Ovary (tissue), 10 donors: ENCODE measurements at places on chromosomes 2 and 18. TPM values are rescaled to one million over a fixed set of nuclear protein-coding genes. Genes with fewer than 3 reads are reported as not detected.
A peak's percentile ranks its signal among the peaks of the same experiment; 100 is the strongest.

Gene EVX2
- total RNA-seq, result not detected

Gene CFAP221
- 3.4 TPM for total RNA-seq

Gene SPOPL
- 18.6 TPM for total RNA-seq

Gene RNASEH1
- total RNA-seq, result 22.6 TPM

Gene MC4R
- total RNA-seq, result not detected

Gene UGT1A3
- not detected for total RNA-seq

Gene AP1S3
- total RNA-seq, result 1.3 TPM

- no peaks in the 10 kb centered on the region for H3K27me3 ChIP-seq
- H3K4me1 ChIP-seq, result peaks cover 2% of the 10 kb centered on the region
- DNase-seq, result no peak
- H3K36me3 ChIP-seq, result no peaks in the 10 kb centered on the region
- H3K27ac ChIP-seq, result no peak overlapping the region
- no peak overlapping the region for H3K4me3 ChIP-seq
These were observed 56.1 kb upstream of the TANK start for GRCh38 chr2:161104054-161104553.

DNA sequence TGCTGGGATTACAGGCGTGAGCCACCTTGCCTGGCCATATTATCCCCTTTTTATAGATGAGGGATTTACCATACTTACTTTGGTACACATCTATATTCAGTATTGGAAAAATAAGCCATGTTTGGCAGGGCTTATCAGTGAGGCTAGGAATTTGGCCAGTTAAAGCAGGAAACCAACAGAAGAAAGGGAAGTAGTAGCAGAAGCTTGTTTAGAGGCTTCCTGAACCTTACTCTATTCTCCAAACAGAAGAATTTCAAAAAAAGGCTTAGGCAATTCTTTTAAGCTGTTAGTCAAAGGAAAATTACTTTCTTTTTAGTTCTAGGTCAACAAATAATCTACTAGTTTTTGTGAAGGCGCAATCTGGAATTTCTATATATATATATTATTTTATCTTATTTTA is 3.2 kb upstream of the GLS start:
- H3K27ac ChIP-seq, result no peak overlapping the region
- H3K27me3 ChIP-seq, result no peaks in the 10 kb centered on the region
- no peaks in the 10 kb centered on the region for H3K36me3 ChIP-seq
- H3K4me1 ChIP-seq, result peaks cover 3% of the 10 kb centered on the region

- no peaks in the 10 kb centered on the region for H3K4me1 ChIP-seq
- H3K36me3 ChIP-seq, result no peaks in the 10 kb centered on the region
- H3K4me3 ChIP-seq, result no peak overlapping the region
- no peaks in the 10 kb centered on the region for H3K27me3 ChIP-seq
- DNase-seq, result no peak
- no peak overlapping the region for H3K27ac ChIP-seq
These were observed 239.8 kb downstream of the RBM43 start for GRCh38 chr2:151021747-151022452.

DNA sequence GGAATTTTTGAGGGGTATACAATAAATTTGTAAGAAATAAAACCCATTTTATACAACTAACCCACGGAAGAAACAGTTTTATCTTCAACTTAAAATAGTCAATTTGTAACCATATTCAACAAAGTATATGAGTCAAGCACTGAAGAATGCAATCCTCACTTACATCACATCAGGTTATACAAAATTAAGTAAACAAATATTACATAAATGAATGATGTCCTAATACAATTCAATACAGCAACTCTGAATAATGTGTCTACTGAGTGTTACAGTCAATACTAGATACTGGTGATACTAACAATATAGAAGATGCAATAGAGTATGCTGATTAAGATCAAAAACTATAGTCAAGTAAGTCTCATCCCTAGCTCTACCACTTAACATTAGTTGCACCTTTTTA is 58.6 kb downstream of the FANCL start:
- H3K27me3 ChIP-seq, result no peaks in the 10 kb centered on the region
- no peaks in the 10 kb centered on the region for H3K36me3 ChIP-seq
- H3K27ac ChIP-seq, result no peak overlapping the region
- no peaks in the 10 kb centered on the region for H3K4me1 ChIP-seq
- H3K4me3 ChIP-seq, result no peak overlapping the region
- no peak for DNase-seq

- H3K36me3 ChIP-seq, result no peaks in the 10 kb centered on the region
- H3K4me1 ChIP-seq, result peaks cover 31% of the 10 kb centered on the region
- DNase-seq, result no peak
These were observed 142.4 kb downstream of the DDX1 start for GRCh38 chr2:15733867-15734673.

GRCh38 chr2:118865106-118865505 is 17.7 kb upstream of the EN1 start:
- no peaks in the 10 kb centered on the region for H3K4me1 ChIP-seq
- no peak overlapping the region for H3K4me3 ChIP-seq
- H3K27me3 ChIP-seq, result no peaks in the 10 kb centered on the region
- H3K27ac ChIP-seq, result no peak overlapping the region
- no peaks in the 10 kb centered on the region for H3K36me3 ChIP-seq
- no peak for DNase-seq

- H3K27me3 ChIP-seq, result no peaks in the 10 kb centered on the region
- no peaks in the 10 kb centered on the region for H3K36me3 ChIP-seq
- H3K27ac ChIP-seq, result no peak overlapping the region
- H3K4me1 ChIP-seq, result no peaks in the 10 kb centered on the region
- no peak for DNase-seq
- no peak overlapping the region for H3K4me3 ChIP-seq
These were observed 990.9 kb upstream of the ACVR2A start for GRCh38 chr2:146853741-146854444.

GRCh38 chr2:240983361-240983995 is 14.9 kb upstream of the SNED1 start:
- DNase-seq, result peak; percentile 38
- H3K27me3 ChIP-seq, result no peaks in the 10 kb centered on the region
- no peak overlapping the region for H3K4me3 ChIP-seq
- no peaks in the 10 kb centered on the region for H3K36me3 ChIP-seq

- H3K27ac ChIP-seq, result no peak overlapping the region
- DNase-seq, result no peak
- no peaks in the 10 kb centered on the region for H3K27me3 ChIP-seq
- H3K4me1 ChIP-seq, result no peaks in the 10 kb centered on the region
These were observed 382.0 kb downstream of the RAD51AP2 start for GRCh38 chr2:17136231-17136630.

DNA sequence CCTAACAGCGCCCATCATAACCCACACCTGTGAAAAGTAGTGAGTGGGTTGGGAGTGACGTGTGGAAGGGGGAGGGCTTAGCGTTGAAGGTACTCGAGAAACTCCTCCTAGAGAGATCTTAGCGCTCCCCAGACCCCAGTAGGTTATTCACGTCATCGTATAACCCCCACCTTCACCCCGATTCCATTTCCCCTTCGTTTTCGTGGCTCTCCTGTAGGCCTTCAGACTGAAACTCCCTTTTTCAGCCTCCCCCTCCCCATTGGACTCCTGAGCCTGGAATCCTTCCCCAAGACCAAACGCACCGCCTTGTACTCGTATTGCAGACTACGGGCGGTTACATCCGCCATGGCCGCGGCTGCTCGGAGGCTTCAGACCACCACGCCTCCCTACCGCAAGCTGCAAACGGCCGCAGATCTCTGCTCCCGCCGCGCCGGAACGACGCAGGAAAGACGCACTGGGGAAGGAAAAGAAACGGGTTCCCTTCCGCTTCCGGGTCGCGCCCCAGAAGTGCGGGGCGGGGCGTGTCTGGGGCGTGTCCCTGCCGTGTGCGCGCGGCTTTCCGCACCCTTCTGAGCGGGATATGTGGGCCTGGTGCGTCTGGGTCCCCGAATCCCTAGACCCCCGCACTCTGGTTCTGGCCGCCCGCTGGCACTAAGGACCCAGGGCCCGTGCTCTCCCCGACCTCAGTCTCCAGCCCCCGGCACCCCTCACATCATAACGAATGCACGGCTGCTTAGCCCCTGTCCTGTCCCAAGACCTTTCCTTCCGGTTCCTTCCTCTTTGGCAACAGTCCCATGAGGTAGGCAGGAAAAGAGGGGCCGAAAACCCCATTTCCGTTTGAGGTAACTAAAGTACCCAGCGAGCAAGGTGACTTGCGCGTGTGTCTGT is at the start of gene SNRNP200:
TSS of gene SNRNP200 (minus strand) at position 456 of the 888 bp plus-strand sequence. CDS start at position 347, 109 bp downstream.
- no peaks in the 10 kb centered on the region for H3K27me3 ChIP-seq
- no peaks in the 10 kb centered on the region for H3K36me3 ChIP-seq
- peaks cover 8% of the 10 kb centered on the region for H3K4me1 ChIP-seq
- H3K27ac ChIP-seq, result peak within 1 kb of the TSS; percentile 70

GRCh38 chr2:240631548-240632305 is 6.4 kb downstream of the GPR35 start:
- no peak overlapping the region for H3K27ac ChIP-seq
- DNase-seq, result no peak
- no peaks in the 10 kb centered on the region for H3K36me3 ChIP-seq
- H3K4me1 ChIP-seq, result no peaks in the 10 kb centered on the region
- no peak overlapping the region for H3K4me3 ChIP-seq
- no peaks in the 10 kb centered on the region for H3K27me3 ChIP-seq

DNA sequence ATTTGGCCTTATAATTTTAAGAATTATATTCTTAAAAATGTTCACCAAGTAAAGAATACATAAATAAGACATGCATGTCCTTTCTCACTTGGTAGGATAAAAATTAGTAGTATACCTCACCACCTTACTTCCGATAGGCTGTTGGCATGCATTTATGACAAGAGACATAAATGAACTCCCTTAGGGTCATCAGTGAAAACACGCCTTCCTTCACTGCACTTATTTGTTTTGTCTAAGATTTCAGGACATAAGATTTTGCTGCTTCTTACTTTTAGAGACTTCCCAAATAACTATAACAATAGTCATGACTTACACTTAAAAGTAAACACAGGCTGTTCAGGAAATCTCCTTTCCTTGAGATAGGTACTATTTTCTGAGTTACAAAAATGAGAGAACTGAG is 661.3 kb upstream of the CNTNAP5 start:
- no peak overlapping the region for H3K27ac ChIP-seq
- no peaks in the 10 kb centered on the region for H3K27me3 ChIP-seq
- H3K4me3 ChIP-seq, result no peak overlapping the region
- no peaks in the 10 kb centered on the region for H3K4me1 ChIP-seq

- H3K4me3 ChIP-seq, result no peak overlapping the region
- H3K27ac ChIP-seq, result no peak overlapping the region
- DNase-seq, result no peak
These were observed 13.2 kb upstream of the ATRAID start for GRCh38 chr2:27198627-27199026.

GRCh38 chr2:41728788-41729338 is 319.0 kb upstream of the PKDCC start:
- no peak overlapping the region for H3K4me3 ChIP-seq
- no peak for DNase-seq
- H3K27ac ChIP-seq, result no peak overlapping the region
- no peaks in the 10 kb centered on the region for H3K4me1 ChIP-seq
- no peaks in the 10 kb centered on the region for H3K27me3 ChIP-seq
- no peaks in the 10 kb centered on the region for H3K36me3 ChIP-seq

GRCh38 chr2:205834796-205835195 is 152.5 kb downstream of the NRP2 start:
- DNase-seq, result peak; percentile 34
- no peak overlapping the region for H3K27ac ChIP-seq
- H3K27me3 ChIP-seq, result no peaks in the 10 kb centered on the region
- H3K4me1 ChIP-seq, result peaks cover 10% of the 10 kb centered on the region
- H3K36me3 ChIP-seq, result no peaks in the 10 kb centered on the region

- no peaks in the 10 kb centered on the region for H3K36me3 ChIP-seq
- H3K4me3 ChIP-seq, result no peak overlapping the region
- no peaks in the 10 kb centered on the region for H3K27me3 ChIP-seq
- DNase-seq, result no peak
- no peaks in the 10 kb centered on the region for H3K4me1 ChIP-seq
These were observed 234.9 kb downstream of the PHLPP1 start for GRCh38 chr18:62950246-62950645.
